ENCODE measurements at places on chromosomes 12 and 14. TPM values are rescaled to one million over a fixed set of nuclear protein-coding genes. Genes with fewer than 3 reads are reported as not detected.

The INHBE gene
- not detected for polyA plus RNA-seq

- DNase-seq: no peak
Measured at GRCh38 chr12:52774629-52775250, 2.4 kb downstream of the KRT76 start.

The WIF1 gene
- polyA plus RNA-seq: not detected

The PIWIL1 gene
- not detected for polyA plus RNA-seq

The MYH7 gene
- not detected for polyA plus RNA-seq

Data from immature natural killer cell (primary cell).